A549 treated with ZK216348 at 1 μM for 4 hours (cell line): ENCODE measurements at places on chromosomes 11 and 22. TPM values are rescaled to one million over a fixed set of nuclear protein-coding genes. Genes with fewer than 3 reads are reported as not detected.

The CCDC116 gene
- total RNA-seq = not detected in 5 replicates

The C11orf87 gene
- total RNA-seq = not detected in 5 replicates

The CDON gene
- total RNA-seq = 1.4 to 3.6 TPM (median 2.5 TPM) in 5 replicates

The RIBC2 gene
- 1.7 to 2.8 TPM (median 2.6 TPM) in 5 replicates for total RNA-seq

The BATF2 gene
- 0.54 to 0.98 TPM (median 0.74 TPM) in 5 replicates for total RNA-seq

The BLID gene
- not detected in 5 replicates for total RNA-seq

The GP1BB gene
- total RNA-seq = 0.47 to 2.0 TPM (median 1.5 TPM) in 5 replicates

The PHF21A gene
- 10.7 to 16.0 TPM (median 12.7 TPM) in 5 replicates for total RNA-seq

The TEAD1 gene
- total RNA-seq = 37.9 to 82.5 TPM (median 64.4 TPM) in 5 replicates

The AIFM3 gene
- total RNA-seq = 1.9 to 5.0 TPM (median 3.7 TPM) in 5 replicates

The DRD2 gene
- 0.06 TPM in 1 of 5 replicates, not detected in the others for total RNA-seq

The PGM2L1 gene
- total RNA-seq = 6.7 to 20.1 TPM (median 15.4 TPM) in 5 replicates

The HRAS gene
- 79.3 to 152 TPM (median 149 TPM) in 5 replicates for total RNA-seq

The EIF3M gene
- total RNA-seq = 371 to 496 TPM (median 386 TPM) in 5 replicates

The OR52H1 gene
- total RNA-seq = not detected in 5 replicates

The MICAL2 gene
- total RNA-seq = 102 to 157 TPM (median 123 TPM) in 5 replicates

The OR52N4 gene
- total RNA-seq = not detected in 5 replicates

The OR2AT4 gene
- not detected in 5 replicates for total RNA-seq

The FGF3 gene
- total RNA-seq = not detected in 5 replicates

The PDGFB gene
- 3.5 to 4.0 TPM (median 3.7 TPM) in 5 replicates for total RNA-seq

The TRIM49 gene
- total RNA-seq = not detected in 5 replicates

The SPTBN2 gene
- 9.3 to 14.5 TPM (median 10.5 TPM) in 5 replicates for total RNA-seq

The C11orf91 gene
- total RNA-seq = 0.59 to 4.0 TPM (median 1.0 TPM) in 5 replicates

The FUT4 gene
- total RNA-seq = 2.0 to 3.2 TPM (median 2.7 TPM) in 5 replicates

The GLYATL1 gene
- 0.07 TPM in 1 of 5 replicates, not detected in the others for total RNA-seq

The HOATZ gene
- total RNA-seq = not detected in 5 replicates

The IL10RA gene
- total RNA-seq = 0.06 to 0.09 TPM in 2 of 5 replicates, not detected in the others
